GM12892 (cell line): ENCODE measurements at places on chromosomes 3 and 15.

- no peak for DNase-seq
These were observed 20.0 kb downstream of the SLC35G2 start for GRCh38 chr3:136838641-136839555.

GRCh38 chr3:129836381-129837064 lies 57.0 kb downstream of the TMCC1 start:
- DNase-seq: no peak

GRCh38 chr15:39610665-39611064 lies 29.8 kb downstream of the THBS1 start:
- DNase-seq: no peak

DNA sequence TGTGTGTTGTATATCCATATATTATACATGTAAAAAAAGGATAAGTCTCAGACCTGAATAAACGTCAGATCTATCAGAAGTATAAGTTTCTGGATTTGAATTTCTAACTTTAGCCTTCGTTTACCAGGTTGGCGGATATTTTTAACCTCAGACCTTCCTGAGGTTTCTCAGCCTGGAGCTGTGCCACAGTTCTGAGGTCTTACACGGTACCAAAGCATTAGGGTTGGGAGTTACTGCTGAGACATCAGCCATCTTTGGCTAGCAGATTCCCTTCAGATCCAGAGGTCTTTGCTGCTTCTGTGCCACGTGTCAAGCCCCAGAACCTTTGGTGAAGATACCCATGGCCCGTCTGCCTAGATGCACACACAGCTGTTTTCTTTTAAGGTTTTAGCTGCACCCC lies 84.7 kb downstream of the PPP2R3A start:
- no peak for DNase-seq

GRCh38 chr3:29324180-29324651 lies 43.3 kb downstream of the RBMS3 start:
- no peak for DNase-seq

DNA sequence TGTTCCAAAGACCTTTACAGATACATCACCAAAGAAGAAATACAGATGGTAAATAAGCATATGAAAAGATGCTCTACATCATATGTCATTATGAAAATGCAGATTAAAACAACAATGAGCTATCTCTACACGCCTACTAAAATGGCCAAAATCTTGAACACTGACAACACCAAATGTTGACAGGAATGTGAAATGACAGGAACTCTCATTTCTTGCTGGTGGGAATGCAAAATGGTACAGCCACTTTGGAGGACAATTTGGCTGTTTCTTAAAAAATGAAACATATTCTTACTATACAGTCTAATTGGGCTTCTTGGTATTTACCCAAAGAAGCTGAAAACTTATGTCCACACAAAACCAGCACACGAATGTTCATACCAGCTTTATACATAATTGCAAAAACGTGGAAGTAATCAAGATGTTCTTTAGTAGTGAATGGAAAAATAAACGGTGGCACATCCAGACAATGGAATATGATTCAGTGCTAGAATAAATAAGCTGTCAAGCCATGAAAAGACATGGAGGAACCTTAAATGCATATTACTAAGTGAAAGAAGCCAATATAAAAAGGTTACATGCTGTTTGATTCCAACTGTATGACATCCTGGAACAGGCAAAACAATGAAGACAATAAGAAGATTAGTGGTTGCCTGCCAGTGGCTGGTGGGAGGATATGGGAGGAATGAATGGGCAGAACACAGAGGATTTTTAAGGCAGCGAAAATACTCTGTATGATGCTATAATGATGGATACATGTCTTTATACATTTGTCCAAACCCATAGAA lies 81.3 kb upstream of the NEDD4 start:
- no peak for DNase-seq

GRCh38 chr15:98667521-98668179 lies 19.3 kb downstream of the IGF1R start:
- no peak for DNase-seq

- no peak for DNase-seq
These were observed 80.2 kb downstream of the RAB11A start for GRCh38 chr15:65949491-65949890.

GRCh38 chr3:101235048-101235447 lies 85.3 kb downstream of the IMPG2 start:
- no peak for DNase-seq

- no peak for DNase-seq
These were observed 391.5 kb downstream of the ERC2 start for GRCh38 chr3:56076746-56077145.

- DNase-seq: no peak
These were observed 330.3 kb upstream of the SGO1 start for GRCh38 chr3:20516311-20516710.

- no peak for DNase-seq
These were observed 65.8 kb downstream of the ATP8B4 start for GRCh38 chr15:50053055-50053856.

DNA sequence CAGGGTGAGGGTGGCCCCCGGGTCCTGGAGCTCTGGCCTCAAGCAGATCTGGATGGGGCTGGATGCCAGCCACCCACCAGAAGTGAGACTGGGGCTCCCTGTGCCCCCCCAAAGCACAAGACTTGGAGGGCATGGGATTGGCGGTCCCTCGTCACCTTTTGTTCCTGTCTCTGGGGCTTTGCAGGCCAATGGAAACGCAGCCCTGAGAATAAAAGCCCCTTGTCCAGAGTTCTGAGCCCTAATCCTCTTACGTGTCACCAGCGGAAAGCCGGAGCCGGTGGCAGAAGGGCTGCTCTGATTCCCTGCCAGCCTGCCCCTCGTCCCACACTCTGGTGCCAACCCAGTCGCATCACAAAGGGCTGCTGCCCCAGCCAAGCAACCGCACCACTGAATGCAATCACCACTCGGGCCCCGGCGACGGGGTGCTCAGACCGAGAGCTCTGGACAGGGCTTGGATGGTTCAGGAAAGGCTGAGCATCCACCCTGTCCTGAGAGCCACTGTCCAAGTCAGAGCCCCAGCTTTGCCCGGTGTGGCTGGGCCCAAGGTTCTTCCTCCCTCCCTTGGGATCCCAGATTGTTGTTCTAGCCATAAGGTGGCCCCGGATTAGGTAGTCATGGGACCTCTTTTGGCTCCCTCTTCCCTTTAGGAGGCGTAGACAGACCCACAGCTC lies 22.8 kb upstream of the ELP6 start:
- DNase-seq: no peak

DNA sequence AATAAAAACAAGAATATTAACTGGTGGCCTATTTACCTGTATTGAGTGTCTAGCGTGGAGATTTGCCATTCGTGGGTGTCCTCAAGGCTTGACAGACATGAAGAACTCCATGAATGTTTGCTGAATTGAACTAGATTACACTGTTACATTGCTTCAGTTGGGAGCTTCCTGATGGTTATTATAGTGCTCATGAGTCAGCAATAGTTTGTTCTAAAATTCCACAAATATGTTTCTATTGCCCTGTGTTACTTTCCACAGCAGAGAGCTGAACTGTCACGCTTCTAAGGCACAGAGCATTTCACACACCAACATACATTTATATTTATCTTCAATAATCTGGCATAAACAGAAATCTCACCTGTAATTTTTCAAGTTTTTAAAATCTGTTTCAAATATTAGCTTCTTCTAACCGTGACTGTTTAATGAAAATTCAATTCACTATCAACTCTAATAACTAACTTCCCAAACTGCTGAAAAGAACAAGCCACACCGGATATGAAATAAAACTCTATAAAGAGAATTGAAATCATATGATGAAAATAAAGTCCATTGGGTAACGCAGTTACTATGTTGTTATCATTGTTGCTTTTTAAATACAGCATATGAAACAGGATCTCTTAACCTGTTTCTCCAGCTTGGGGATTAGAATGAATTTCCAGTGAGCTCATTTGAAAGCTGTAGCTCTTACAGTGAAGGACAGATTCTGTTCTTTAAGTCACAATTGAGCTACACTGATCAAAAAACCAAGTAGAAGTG lies 61.2 kb upstream of the MCF2L2 start:
- no peak for DNase-seq
